ENCODE measurements at places on chromosomes 3 and 15.

DNA sequence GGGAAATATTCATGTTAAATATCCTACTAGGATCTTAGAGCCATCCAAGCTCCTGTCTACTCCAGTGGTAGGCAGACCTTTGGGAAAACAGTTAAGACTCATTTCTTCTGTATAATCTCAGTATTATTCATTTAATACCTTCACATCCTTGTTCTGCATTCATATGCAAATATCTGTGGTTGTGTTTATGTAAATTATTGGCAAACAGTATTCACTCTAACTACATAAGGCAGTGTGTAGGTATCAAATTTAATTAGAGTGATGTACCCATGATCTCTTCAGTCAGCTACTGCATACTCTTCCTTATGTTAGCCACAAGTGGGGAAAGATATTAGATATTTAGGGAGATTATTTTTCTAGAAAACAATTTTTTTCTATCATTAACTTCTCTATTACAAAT, 200.8 kb upstream of the SLC2A2 start:
- DNase-seq: no peak

- no peak for DNase-seq
Measured at GRCh38 chr3:64509206-64509605, 178.6 kb downstream of the ADAMTS9 start.

- DNase-seq: no peak
Measured at GRCh38 chr3:129476586-129476985, 36.6 kb downstream of the IFT122 start.

DNA sequence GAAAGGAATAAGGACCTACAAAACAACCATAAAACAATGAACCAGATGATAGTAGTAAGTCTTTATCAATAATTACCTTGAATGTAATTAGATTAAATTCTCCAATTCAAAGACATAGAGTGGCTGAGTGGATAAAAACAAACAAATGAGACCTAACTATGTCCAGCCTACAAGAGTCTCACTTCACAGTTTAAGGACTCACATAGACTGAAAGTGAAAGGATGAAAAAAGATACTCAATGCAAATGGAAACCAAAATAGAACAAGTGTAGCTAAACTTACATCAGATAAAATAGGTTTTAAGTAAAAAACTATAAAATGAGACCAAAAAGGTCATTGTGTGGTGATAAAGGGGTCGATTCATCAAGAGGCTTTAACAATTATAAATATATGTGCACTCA, 21.9 kb upstream of the NR1I2 start:
- no peak for DNase-seq

- DNase-seq: no peak
Measured at GRCh38 chr3:39260957-39261356, 18.9 kb downstream of the CX3CR1 start.
